ENCODE measurements at places on chromosomes 12 and 14. TPM values are rescaled to one million over a fixed set of nuclear protein-coding genes. Genes with fewer than 3 reads are reported as not detected.

DNA sequence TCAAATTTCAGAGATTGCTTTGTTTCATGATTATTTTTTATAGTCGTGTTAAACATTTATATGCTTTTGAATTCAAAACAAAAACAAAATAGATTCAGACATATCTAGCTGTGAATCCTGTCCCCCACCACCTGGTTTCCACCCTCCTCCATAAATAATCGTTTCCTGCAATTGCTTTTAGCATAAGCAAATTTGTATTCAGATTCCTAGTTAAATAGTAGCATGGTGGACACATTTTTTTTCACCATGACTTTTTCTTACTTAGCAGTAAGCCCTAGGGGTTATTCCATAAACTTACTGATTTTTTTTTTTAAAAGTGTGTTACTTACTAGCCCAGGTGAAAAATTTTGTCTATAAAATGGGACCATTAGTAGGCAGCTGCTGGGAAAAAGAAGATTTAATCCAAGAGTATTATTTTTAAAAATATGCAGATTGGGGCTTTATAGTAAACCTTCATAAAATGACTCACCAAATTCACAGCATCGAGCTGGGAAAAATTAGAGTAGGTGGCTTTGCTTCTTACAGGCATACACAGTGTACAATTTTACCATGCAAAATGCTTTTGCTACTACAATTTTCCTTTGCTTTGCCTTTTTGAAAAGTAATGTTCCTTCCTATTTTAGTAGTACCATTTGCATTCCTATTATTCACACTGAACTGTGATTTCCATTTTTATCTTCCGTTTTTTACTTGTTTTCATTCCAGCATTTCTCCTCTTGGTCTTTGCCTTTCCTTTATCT, 117.8 kb downstream of the BTG1 start:
- no peak for DNase-seq

- no peak for DNase-seq
These were observed 118.6 kb upstream of the CCDC175 start for GRCh38 chr14:59695198-59695597.

GRCh38 chr12:24697295-24697694, 251.6 kb downstream of the BCAT1 start:
- DNase-seq: no peak

- DNase-seq: no peak
These were observed 540.5 kb downstream of the DIO2 start for GRCh38 chr14:79670811-79671210.

DNA sequence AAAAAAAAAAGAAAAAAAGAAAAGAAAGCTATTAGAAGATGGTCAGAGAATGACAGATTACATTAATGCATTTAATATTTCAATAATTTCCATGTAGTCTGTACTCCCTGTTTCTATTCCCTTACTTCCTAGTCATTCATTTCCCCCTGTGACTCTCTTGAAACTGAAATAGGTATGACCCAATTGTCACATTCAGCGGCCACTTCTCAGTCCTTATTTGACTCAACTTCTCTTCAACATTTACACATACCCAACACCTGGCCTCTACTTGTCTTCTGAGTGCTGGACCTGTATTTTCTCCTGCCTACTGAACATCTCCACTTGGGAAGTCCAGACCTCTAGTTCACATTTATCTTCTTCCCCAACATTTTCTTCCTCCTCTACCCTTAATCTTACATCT, 7.2 kb downstream of the EEA1 start:
- no peak for DNase-seq

DNA sequence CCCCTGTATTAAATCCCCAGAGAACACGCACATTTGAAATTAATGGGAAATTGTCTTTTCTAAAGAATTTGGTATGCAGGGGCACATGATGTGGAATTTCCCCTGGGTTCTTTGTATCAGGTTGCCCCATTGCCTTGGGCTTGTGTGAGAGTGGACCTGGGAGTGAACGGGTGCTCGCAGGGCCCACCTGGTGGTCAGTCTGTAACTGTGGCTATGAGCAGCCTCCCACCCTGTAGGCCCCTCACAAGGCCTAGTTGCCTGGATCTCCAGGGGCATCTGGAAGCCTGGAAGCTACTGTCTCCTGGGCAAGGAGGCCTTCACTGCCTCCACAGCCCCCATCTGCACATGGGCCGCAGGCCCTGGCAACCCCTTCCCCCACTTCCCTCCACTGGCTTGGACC, 96.7 kb downstream of the SLC25A47 start:
- DNase-seq: no peak

GRCh38 chr12:16435875-16436554, 88.6 kb downstream of the MGST1 start:
- DNase-seq: no peak

- no peak for DNase-seq
These were observed 781.5 kb downstream of the SLC6A15 start for GRCh38 chr12:84131076-84131475.

- DNase-seq: no peak
These were observed 23.9 kb downstream of the SERPINA10 start for GRCh38 chr14:94269156-94269555.

IGF1 gene
- not detected for total RNA-seq

SIX6 gene
- total RNA-seq: not detected

- peak; percentile 57 for DNase-seq
These were observed 38.9 kb downstream of the DAD1 start for GRCh38 chr14:22549981-22550673.

GRCh38 chr12:69619050-69619449, 8.3 kb upstream of the LRRC10 start:
- DNase-seq: no peak

- DNase-seq: no peak
These were observed 482 bp upstream of the PSMC1 start for GRCh38 chr14:90255871-90256270.

DNA sequence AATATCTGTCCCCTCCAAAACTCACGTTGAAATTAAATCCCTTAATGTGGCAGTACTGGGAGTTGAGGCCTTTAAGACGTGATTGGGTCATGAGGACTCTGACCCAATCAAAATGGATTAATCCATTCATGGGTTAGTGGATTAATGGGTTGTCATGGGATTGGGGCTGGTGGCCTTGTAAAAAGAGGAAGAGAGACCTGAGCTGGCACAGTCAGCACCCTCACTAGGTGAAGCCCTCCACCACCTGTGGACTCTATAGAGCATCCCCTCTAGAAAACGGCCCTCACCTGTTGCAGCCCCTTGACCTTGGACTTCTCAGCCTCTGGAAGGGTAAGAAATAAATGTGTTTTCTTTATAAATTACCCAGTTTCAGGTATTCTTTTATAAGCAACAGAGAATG, 53.0 kb downstream of the SPRING1 start:
- DNase-seq: no peak

- DNase-seq: no peak
These were observed 203.1 kb downstream of the PTPRO start for GRCh38 chr12:15525441-15525840.

RNASE7 gene
- total RNA-seq: not detected

Measured in T-cell (primary cell).